Esophagus squamous epithelium (tissue), 5 donors: ENCODE measurements at places on chromosomes 5 and 9. TPM values are rescaled to one million over a fixed set of nuclear protein-coding genes. Genes with fewer than 3 reads are reported as not detected.

TERT gene
- 0.19 TPM for total RNA-seq

SH3GL2 gene
- not detected for total RNA-seq

HK3 gene
- total RNA-seq, result 1.3 TPM

PCDHB13 gene
- 2.7 TPM for total RNA-seq

GFRA3 gene
- total RNA-seq, result 0.35 TPM

ANKRD18B gene
- 19.8 TPM for total RNA-seq

ZDHHC11B gene
- total RNA-seq, result 4.6 TPM

DIRAS2 gene
- total RNA-seq, result not detected

FRMD3 gene
- total RNA-seq, result 6.9 TPM

ECSCR gene
- total RNA-seq, result 19.5 TPM

SHOC1 gene
- not detected for total RNA-seq

PHF24 gene
- 0.44 TPM for total RNA-seq
